Activated naive CD4-positive, alpha-beta T cell (primary cell): ENCODE measurements at places on chromosomes 2 and 18.

DNA sequence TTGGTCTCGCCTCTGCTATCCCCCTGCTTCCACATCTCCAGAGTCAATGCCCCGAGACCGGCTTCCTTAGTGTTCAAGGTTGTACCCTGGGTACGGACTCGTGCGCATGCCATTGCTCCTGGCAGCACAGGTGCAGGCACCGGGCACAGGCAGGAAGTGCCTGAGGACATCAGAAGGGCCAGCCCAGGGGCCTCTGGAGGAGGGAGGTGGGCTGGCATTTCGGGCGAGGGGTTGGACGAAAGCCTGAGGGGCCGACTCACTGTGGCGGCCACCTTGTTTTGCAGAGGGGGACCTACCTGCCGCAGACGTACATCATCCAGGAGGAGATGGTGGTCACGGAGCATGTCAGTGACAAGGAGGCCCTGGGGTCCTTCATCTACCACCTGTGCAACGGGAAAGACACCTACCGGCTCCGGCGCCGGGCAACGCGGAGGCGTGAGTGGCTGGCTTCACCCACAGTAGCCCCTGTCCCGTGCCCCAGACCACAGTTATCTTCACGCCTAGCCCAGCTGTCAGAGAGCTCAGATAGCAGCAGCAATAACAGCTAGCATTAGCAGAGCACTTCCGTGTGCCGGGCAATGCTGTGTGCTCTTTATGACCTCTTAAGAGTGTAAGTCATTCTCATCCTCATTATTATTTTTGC is 12.5 kb downstream of the ITM2C start:
- DNase-seq = no peak

GRCh38 chr2:134866498-134867099 is 28.2 kb downstream of the ACMSD start:
- DNase-seq = no peak

GRCh38 chr2:37786191-37786698 is 114.8 kb upstream of the CDC42EP3 start:
- DNase-seq = no peak

DNA sequence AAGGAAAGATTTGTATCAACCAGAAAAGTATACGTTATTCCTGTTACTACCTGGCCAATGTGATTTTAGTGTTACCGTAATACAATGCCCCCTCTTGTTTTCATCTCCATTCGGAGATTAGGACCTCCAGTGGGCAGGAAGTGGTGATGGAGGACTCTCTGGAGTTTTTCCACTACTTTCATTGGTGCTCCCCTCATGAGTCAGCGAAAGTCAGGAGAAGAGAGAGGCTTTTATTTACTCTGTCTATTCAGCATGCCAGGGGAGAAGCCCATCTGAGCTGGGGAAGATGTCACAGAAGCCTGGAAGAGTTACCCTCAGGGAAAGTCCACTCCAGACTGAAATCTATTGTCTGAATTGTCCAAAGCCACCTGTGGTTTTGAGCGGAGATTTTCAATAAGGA is 88.2 kb upstream of the THUMPD2 start:
- DNase-seq = no peak

GRCh38 chr2:88829607-88830463 is 138.4 kb downstream of the RPIA start:
- no peak for DNase-seq

- DNase-seq = no peak
These were observed 169.8 kb upstream of the PKDCC start for GRCh38 chr2:41878056-41878455.

DNA sequence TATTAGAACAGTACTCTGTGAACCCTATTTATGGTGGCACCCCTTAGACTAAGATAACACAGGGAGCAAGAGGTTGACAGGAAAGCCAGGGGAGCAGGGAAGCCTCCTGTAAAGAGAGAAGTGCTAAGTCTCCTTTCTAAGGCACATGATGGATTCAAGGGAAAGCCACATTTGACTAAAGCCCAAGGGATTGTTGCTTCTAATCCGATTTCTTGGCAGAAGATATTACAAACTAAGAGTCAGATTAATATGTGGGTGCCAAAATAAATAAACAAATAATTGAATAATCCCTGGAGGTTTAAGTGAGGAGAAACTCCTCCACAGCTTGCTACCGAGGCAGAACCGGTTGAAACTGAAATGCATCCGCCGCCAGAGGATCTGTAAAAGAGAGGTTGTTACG is 333.2 kb downstream of the SOX11 start:
- DNase-seq = no peak

GRCh38 chr2:237072067-237072931 is 13.4 kb upstream of the COPS8 start:
- peak; percentile 67 for DNase-seq

DNA sequence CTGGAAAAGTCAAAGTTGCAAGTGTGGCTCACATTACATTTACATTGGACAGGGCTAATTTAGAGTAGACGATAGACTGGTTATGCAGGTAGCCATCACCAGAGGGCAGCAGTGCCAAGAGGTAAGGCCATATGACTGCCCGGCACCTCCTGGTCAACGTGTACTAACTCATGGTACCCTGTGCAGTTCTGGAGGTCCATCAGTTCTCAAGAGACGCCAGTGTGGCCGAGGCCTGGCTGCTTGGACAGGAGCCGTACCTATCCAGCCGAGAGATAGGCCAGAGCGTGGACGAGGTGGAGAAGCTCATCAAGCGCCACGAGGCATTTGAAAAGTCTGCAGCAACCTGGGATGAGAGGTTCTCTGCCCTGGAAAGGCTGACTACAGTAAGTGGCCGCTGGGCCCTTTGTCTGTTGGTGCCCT is 65.8 kb upstream of the EML6 start:
- DNase-seq = peak; percentile 5

DNA sequence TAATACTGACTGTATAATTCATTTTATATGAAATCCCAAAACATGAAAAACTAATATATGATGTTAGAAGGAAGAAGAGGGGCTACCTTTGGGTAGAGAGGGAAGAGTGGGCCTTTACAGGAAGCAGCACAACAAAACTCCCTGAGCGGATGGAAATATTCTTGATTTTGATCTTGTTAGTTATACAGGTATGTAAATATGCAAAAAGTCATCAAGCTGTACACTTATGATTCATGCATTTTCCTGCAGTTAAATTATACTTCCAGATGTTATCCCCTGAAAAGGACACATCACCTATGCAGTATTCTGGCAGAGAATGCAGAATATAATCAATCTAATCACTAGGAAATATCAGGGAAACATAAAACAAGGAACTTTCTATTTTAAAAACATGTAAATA is 249.4 kb upstream of the MGAT5 start:
- DNase-seq = no peak
